ENCODE measurements at places on chromosomes 2 and 18.

- DNase-seq, result no peak
These were observed 210.5 kb upstream of the HDAC4 start for GRCh38 chr2:239611222-239611795.

- DNase-seq, result no peak
These were observed 449.8 kb upstream of the RGPD4 start for GRCh38 chr2:107376909-107377308.

DNA sequence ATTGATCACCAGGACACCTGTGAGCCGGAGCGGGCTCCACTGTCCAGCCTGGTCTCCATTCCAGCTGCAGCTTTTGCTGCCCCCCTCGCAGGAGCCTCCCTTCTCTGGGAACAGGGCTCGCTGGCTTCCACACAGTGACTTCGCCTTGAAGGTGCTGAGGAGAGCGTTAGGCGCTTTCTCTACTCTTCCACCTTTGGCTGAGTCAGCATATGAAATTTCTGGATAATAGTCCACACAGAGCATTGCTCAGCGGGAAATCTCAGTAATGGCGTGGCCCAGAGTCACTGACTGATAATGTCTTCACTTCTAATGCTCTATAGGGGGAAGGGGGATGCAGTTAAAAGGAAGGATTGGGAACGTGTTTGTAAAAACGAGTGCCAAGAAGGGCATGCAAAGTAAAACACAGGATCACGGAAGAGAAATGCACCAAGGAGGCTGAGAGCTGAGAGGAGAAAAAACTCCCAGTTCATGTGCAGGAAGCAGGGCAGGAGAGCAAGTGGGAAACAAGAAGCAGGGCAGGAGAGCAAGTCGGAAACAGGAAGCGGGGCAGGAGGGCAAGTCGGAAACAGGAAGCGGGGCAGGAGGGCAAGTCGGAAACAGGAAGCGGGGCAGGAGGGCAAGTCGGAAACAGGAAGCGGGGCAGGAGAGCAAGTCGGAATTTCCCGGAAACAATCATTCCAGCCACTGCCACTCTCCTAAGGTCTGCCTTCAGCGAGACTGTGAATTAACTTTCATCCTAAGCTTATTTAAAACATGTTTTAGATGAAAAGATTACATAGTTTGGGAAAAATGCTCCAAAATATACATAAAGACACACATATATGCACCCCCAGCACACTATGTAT is 77.7 kb downstream of the MYT1L start:
- no peak for DNase-seq

GRCh38 chr2:228263156-228263555 is 81.7 kb upstream of the SPHKAP start:
- no peak for DNase-seq

DNA sequence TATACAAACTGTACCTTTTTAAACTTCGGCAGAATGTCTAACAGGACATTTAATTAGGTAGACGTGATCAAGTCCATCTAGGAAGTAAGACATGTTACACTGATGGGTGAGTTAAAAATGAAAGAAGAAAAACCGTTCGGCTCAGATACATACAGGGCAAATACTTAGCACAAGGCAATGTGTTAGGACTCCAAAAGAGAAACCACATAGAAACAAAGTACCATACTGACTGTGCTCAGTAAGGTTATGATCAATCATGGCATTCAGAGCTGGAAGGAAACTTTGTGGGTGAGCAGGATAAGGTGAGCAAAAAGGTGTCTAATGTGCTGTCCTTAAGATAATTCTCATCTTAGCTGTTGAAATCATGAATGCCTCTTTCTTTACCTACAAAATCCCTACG is 211.9 kb downstream of the STK39 start:
- no peak for DNase-seq

- DNase-seq, result no peak
These were observed 79.7 kb downstream of the HS1BP3 start for GRCh38 chr2:20571231-20571630.

Data from NCI-H1105 treated with DMSO at 0.1 percent for 48 hours (cell line).